BE2C (cell line): ENCODE measurements at places on chromosomes 2 and 18.
A peak's percentile ranks its signal among the peaks of the same experiment; 100 is the strongest.

DNA sequence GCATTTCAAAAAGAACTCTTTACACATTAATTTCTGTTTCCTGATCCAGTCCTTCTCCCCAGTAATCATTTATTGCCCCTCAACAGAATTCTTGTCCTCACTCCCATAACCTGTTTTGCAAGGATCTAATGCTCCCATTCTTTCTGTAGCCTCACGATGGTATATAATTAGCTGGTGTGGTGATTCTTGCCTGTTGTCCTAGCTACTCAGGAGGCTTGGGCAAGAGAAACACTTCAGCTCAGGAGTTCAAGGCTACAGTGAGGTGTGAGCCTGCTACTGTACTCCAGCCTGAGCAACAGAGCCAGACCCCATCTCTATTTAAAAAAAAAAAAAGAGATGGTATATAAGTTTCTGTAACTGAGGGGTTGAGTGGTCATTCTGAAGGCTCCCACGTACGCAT, 7.7 kb upstream of the TRAPPC8 start:
- DNase-seq, result no peak

DNA sequence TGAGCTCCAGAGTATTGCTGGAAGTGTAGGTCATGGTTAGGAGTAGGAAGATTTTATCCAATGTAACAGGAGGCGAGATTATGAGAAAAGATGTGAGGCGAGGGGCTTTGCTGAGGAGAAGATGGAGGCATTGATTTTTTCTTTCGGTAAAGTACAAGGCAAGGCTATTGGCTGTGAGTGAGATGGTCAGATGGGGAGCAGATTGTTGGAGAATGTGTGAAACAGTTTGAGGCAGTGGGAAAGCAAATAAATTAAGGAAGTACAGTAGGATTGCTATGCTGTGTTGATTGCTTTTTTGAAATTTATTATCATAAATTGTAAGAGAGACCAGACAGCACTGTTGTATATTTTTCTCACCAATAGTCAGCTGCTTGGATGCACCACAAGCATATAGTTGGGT, 173.3 kb downstream of the KCNE4 start:
- no peak for DNase-seq

- no peak for DNase-seq
These were observed 137.7 kb downstream of the ABCA12 start for GRCh38 chr2:215000721-215001120.

DNA sequence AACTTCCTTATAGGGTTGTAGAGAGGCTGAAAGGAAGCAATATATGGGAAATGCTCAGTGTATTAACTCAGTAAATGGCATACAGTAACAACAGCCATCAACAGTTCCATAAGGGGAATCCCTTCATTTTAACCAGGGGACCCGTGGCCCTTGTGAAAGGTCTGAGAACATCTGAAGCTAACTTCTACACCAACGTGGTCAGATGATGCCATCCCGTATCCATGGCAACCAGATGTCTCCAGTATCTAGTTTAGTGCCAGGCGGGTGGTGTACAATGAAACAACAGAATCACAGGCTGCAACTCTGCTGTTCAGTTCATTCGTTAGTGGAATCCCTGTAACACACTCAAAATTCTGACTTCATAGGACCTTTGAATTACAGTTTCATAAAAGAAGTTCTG, 162.3 kb downstream of the TGIF1 start:
- no peak for DNase-seq

DNA sequence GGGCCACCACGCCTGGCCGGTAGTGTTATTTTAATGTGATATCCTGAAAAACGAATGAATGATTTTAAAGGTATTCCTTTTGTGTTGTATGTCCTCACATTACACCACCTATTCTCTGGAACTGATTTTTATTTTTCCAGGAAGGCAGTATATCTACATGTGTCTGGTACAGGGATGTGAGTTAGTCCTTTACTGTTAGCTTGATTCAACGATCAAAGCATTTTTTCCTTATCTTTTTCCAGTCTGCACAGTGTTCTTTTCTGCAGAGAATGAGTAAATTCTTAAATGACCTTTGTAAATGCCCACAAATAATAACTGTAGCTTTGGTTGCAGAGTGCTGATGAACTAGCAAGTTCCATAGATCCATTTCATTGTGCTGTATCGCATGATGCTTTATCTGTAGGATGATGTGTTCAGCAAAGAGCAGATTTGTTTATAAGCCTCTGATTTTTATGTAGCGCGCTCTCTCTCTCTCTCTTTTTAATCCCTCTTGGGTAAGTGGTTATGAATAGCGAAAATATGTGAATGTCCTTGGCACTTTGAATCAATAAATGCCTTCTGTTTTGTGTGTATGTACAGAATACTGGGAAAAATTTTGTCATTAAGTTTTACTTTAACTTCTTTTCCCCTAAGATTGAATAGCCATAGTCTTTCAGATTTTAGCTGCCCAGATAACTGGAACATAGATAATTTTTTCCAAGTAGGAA, 82.5 kb upstream of the EML6 start:
- DNase-seq, result no peak

DNA sequence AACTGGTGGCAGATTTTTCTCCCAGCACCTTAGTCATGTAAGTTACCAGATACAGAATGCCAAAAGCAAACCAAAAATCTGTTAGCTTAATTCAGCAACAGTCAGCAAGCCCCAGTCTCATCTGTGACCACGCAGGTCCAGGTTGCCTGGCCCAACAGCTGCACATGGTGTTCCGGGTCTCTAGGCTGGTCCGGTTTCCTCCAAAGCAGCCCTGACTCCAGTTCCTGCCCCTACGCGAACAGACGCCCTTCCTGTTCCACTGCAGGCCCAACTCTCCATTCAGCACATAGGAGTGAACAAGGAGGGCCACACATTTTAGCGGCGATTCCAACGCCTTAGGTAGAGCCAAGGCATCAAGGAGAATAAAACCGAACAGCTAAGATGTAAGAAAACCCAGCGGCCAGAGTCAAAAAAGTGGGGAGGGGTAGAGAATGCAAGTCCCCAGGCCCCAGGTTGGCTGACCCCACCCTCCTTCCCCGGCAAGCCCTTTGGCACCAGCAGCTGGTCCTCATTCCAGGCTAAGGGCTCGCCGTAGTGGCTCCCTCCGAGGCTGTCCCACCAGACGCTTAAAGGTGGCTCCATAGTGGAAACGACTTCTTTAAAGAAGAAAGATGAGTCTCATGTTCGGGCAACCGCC, 1.5 kb downstream of the STK25 start:
- DNase-seq, result no peak

DNA sequence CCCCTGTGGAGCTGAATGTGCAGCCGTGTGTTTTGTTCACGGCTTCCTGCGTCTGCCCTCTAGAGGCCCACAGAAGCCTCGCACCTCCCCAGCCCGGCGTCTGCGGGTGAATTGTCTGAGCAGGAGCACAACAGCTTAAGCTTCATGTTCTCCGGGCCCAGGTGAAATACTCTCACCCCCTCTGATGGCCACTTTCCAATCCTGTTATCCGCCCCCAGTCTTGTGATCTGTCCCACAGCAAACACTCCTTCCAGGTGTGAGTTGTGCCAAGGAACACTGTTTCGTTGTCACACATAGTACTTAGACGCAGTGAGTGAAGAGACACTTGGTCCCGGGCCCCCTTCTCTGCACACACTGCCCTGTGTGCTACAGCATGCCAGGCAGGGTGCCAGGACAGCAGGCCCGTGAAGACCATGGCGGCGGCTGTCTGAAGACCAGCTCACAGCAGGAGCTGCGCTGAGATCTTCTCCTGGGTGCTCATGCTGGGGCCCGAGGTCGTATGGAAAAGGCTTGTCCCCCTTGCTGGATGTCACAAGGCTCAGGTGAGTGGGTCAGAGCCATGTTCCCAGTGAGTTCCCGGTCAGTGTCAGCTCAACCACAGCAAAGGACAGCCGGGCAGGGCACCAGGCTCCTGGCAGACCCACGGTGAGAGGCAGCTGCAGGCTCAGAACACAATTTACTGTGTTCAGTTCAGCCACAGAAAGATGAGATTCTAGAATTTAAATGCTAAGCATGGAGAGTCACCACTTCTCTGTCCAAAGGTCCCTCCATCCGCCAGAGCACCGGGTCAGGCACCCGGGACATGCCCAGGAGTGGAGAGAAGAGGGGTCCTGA, 6.8 kb upstream of the PXDN start:
- DNase-seq, result peak; percentile 60

- no peak for DNase-seq
These were observed 157.9 kb downstream of the PXDN start for GRCh38 chr2:1586251-1586922.

- DNase-seq, result no peak
These were observed 10.1 kb upstream of the ATP8B1 start for GRCh38 chr18:57813245-57813644.

GRCh38 chr2:130851624-130852382, 15.1 kb downstream of the ARHGEF4 start:
- DNase-seq, result no peak

- DNase-seq, result no peak
These were observed 444 bp upstream of the MMADHC start for GRCh38 chr2:149587950-149588487.

- peak; percentile 69 for DNase-seq
These were observed 6.4 kb upstream of the TNS1 start for GRCh38 chr2:218009231-218009630.

GRCh38 chr2:46200100-46200690, 97.0 kb upstream of the EPAS1 start:
- DNase-seq, result no peak

DNA sequence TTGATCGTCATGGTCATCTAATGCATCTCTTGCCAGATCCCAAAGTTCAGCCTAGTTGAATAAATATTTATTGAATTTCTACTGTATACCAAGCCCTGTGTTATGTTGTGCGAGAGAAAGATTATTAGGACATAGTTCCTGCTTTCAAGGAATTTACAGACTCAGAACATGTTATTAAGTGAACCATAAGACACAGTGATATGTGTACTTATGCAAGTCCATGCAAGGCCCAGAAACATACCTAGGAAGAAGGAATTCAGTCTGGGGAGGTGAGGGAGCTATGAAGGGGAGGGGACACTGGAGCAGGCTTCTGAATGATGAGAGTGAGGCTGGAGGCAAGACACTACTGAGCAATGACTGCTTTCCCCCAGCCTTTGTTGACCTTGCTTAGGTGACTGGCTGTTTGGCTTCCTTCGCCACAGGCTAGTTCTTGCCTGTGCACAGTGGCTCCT, 81.4 kb downstream of the ACAA2 start:
- DNase-seq, result no peak

- no peak for DNase-seq
These were observed 14.1 kb upstream of the ZSWIM2 start for GRCh38 chr2:186862869-186863709.

- no peak for DNase-seq
These were observed 66.2 kb downstream of the CUL3 start for GRCh38 chr2:224518806-224519580.

DNA sequence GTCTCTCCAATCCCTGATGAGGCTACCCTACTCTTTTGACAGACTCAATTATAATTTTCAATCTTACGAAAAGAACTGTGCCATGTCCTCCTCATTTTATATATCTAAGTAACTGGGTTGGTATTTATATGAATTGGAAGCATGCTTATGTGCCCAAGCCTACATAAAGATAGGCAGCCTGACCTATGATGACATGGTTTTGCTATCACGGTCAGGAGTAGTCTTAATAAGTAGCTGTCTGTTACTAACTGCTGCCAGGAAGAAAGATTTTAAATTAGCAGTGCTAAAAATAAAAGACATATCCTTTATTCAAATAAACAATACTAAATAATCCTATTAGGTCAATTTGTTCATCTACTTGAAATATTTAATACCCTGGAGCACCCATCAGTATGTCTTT, 102.0 kb upstream of the DTNA start:
- no peak for DNase-seq

DNA sequence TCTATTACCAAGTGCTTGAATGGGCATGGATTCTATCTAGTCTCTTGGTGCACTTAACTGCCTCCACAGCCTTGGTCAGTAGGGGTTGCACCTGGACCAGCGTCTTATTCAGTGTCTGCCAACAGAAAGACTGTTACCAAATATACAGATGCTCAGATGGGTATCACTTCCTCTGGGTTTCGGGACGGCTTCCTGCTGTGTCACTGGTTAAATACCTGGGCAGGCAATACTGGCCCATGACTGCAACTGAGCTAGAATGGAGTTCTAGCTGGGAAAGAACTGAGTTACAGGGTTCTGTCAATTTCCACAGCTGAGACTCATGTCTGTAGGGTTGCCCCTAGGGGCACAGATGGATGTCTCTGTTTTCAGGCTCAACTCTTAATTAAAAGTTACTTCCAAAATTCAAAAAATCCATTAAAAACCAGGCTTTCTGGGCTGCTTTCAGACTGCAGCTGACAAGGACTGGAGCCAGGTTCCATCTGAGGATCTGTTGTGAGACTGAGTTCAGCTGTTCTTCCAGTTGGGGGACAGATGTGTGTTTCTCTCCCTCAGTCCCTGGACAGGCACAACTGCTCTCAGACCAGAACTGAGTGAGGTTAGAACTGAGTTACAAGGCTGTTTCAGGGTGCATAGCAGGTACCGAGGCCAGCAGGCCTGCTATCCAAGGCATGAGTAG, 789.6 kb upstream of the SLC8A1 start:
- DNase-seq, result peak; percentile 3

DNA sequence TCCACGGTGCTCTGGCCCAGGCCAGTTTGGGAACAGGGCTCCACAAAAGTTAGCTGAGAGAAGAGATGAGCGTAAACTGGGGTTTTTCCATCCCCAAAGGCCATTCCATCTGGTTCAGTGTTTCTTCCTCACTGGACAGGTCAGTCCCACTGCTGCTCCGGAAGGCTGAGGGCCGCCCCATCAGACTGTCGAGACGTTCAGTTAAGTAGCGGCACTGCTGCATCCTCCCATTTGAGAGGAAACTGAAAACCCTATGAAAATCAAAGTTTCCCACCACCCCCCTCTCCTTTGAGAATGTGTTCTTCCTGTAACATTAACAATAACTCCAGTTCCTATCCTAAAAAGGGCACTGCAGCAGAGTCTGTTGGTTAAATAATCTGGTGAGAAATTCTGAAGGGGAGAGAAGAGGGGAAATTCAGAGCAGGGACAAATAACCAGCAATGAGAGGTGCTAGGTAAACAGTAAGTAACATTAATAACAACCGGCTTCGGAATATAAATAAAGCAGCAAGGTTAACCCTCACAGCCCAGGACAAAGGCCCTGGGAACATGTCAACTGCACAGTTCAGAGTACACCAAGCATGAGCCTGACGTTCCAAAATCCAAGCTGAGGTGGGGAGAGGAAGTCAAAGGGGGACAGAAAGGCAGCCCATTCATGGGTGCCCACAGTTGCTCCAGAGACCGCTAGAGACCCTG, 55.4 kb downstream of the UXS1 start:
- DNase-seq, result no peak

DNA sequence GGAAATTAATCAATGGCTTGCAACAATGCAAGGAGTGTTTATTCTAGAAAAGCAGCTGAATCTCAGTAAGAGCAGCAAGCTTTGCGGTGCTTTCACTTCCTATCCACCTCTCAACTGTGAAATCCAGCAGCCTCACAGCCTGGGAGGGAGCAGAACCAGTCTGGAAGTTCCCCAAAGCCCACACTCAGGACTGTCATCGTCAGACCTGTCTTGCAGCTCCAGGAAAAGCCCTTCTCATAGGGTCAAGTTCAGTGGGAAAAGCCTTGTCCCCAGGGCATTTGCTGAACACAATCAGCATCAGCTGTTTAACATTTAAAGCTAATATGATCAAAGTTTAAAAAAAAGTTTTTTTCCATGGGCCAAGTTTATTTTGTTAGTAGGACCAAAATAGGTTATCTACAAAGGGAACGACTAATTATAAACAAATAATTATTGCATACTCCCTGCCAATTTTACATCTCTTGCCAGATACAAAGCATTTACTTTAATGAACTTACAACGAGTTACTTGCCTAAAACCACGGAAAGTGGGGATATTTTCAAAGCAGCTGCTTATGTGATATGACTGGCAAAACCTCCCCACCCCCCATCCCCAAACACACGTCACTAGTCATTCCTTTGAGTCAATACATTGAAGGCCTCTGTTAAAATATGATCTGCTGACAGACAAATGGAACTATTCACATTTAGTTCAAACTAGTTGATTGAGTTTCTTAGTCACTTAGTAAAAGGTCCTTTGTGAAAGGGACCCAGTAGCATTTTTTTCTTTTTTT, 36.8 kb downstream of the PARD6G start:
- no peak for DNase-seq
